Endothelial cell (in vitro differentiated cells): ENCODE measurements at places on chromosomes 6 and 20.

DNA sequence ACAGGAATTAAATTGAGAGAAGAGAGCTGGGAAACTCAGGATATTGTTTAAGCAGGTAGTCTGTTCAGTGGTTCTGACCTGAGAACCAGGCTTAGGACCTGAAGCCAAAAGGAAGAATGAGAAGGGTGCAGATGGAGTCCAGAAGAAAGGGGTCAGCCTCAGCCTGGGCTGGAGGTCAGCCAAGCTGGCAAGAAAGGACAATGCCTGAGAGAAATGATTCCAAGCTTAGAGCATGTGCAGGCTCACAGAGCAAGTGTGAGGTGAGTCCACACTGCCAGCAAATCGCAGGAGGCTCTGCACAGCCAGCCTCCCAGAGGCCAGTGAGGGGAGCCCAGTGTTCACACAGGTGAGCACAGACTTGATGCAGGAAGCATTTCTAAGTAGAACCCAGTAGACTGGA lies 47.3 kb downstream of the DAAM2 start:
- no peak for DNase-seq

DNA sequence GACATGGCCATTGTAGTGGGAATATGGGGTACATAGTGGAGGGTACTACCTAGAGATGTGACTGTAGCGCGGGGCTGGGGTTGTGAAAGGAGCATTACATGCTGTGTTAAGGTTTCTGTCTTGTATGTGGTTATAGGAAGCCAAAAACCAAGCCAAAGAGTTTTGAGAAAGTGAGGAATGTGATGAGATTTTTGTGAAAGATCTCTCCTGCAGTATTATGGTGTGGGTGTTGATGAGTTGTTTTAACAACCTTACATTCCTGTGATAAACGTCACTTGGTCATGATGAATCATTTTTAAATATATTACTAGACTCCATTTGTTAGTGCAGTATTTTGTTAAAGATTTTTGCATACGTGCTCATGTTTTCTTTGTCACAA lies 48.9 kb downstream of the ZFAND3 start:
- DNase-seq, result no peak

GRCh38 chr6:158666628-158667359 lies 16.9 kb downstream of the SYTL3 start:
- DNase-seq, result no peak

- no peak for DNase-seq
Measured at GRCh38 chr6:134249759-134250602, 67.9 kb downstream of the SGK1 start.

GRCh38 chr20:31578448-31579138 lies 26.5 kb upstream of the ID1 start:
- no peak for DNase-seq
